ENCODE measurements at places on chromosomes 4 and X.

DNA sequence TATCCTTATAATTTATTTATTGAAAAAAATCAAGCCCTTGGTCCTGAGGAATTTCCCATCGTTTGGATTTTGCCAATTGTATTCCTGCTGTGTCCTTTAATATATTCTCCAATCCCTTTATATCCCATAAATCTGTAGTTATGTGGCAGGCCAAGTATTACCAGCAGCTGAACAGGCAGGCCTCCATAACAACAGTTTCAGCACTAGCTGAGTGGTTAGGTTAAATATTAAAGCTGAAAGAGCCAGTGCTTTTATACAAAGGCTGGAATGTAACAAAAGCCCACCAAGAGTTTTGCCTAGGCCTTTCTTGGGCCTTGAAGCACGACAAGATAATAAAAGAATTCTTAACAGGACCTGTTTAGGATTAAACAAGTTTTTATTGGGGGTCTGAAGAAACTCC is 366.6 kb upstream of the GALNT7 start:
- no peak for DNase-seq

GRCh38 chrX:3968749-3969148 is 255.3 kb upstream of the PRKX start:
- no peak for DNase-seq

GRCh38 chr4:139266583-139267257 is 13.3 kb downstream of the MGARP start:
- DNase-seq, result peak; percentile 84

DNA sequence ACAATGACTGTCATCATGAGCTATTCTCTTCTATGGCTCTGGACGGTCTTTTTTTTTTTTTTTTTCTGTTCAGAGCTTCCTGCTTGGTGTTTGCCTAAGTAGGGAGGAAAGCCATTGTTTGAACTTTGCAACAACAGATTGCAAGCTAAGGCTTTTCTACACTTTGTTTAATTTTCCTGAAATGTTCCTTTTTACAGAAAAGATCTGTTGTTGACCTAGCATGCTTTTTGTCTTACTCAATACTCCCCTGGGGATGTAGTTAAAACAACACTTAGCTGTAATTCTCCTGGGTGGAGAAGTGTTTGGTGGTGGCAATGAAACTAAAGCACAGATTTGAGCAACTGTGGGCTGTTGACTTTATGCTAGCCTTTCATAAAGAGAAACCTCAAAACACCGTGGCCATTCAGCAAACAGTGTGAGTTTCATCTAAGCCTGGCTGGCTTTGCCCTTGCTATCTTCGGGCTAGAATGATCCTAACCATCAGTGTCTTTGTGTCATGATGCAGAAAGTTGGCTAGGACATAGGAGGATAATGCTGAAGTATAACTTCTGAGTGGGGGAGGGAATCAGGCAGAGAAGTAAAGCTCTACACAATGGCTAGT is 110.5 kb downstream of the ANXA3 start:
- DNase-seq, result no peak

GRCh38 chrX:109871121-109871888 is 131.6 kb upstream of the TMEM164 start:
- no peak for DNase-seq

GRCh38 chrX:18935893-18936292 is 48.0 kb downstream of the PHKA2 start:
- no peak for DNase-seq

DNA sequence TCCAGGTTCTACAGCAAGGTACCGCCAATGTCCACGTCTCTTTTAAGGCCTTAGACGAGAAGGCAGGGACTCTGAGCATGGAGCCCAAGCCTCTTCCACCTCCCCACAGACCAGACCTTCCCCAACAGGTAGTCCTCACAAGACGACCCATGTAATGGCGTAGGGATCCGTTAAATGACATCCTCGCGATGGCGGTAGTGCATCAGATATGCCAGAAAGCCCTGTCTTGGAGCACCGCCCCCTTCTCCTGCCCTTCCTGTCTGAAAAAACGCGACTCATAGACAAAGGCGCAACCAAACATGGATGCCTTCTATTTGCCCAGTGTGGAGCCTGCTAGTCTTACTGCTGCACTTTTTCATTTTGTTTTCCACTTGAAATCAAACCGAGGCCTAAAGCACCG is 185.4 kb downstream of the OR13H1 start:
- DNase-seq, result no peak

DNA sequence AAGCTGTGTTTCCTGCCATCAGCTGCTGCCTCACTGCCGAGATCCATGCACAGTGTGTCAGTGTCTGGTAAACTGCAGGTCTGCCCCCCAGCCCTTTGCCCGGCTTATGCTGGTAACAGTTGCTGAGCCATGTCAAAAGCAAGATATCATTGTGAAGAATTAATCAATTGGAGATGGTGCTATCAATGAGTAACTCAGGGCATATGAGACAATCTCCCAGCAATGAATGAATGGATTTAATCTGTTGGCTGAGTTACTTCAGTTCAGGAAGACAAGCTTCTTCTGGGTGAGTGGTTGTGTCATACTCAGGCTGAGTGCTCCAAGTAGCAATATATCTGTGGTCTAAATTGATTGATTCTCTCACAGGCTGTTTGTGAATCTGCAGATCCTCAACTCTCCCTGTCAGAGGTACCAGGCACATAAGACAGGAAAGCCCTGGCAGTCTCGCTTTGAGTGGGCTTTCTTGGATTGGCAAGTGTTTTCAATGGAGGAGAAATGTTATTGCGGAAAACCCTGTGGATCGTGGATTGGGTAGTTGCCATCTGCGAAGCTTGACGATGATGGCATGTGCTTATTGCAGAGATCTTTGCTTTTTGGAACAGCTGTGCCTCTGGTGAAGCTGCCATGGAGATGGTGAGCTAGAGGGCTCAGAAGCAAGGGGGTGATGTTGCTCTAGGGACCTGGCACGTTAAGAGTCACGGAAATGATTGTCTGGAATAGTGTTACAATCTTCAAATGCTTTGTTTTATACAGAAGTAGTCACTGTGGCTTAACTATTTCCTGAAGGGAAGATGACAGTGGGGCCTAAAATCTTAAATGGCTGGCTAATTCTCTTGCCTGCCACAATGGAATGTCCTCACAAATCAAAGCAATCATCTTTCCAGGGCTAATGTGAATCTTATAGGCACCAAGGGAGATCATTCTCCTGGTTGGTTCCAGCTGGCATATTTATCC is 147.6 kb upstream of the TBC1D9 start:
- DNase-seq, result no peak

- no peak for DNase-seq
Observed at GRCh38 chr4:189293459-189293858, 647.2 kb upstream of the FRG1 start.

DNA sequence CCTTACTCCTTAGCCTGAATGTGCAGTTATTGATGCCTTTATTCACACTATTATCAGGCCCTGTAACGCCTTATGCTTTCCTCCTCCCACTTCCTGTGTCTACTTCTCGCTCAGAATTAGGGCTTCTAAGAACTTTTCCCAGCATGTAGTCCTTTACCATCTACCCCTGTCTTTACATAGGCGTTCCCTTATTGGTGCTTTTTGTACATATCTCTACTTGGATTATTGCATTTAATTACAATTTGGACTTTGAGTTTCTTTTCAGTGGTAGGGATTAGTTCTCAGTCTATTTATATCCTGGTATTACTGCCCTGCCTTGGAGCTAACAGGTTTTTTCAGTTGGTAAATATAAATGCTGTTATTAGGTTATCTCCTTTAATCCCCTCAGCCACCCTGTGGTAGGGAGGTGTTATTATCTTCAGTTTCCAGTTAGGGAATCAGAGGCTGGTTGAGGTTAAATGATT is 84.0 kb downstream of the RBPJ start:
- DNase-seq, result no peak

DNA sequence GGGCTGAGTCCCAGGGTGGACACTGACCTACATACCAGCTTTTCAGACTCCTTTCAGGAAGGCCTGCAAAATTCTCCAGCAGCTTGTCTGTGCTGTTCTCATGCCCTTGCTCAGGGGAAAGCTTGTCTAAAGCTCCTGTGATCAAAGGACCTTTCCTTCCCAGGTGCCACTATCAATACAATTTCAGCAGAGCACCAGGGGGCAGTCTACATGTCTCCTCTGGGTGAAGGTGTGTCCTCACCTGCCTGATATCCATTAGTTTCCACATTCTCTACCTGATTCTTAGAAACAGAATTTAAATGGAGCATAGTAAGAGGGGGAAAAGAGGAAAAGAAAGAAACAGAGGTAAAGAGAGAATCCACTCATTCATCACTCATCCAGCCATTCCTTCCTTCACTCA is 114.2 kb downstream of the PPARGC1A start:
- no peak for DNase-seq

GRCh38 chrX:68995780-68996551 is 167.1 kb downstream of the EFNB1 start:
- no peak for DNase-seq

GRCh38 chrX:129678614-129679195 is 23.9 kb upstream of the APLN start:
- DNase-seq, result peak; percentile 65

GRCh38 chr4:110959041-110959643 is 336.3 kb upstream of the PITX2 start:
- DNase-seq, result no peak

DNA sequence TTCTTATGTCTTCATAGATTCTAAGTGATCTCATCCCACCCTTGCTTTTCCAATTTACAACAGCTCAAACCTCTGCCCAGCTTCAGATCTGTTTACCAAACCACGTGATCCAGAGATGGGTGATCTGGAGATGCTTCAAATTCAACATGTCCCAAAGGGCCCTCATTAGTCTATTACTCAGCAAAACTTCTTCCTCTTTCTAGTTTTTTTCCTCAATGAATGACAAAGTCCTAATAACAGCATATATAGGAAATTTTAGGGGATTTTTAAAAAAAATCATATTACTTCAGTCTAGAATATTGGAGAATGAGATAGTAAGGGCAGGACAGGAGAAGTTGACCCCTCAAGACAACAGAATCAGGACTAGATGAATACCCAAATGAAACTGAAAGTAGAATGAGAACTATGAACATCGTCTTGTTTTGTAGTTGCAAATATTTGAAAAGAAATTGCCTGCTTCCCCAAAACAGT is 127.1 kb downstream of the CFAP299 start:
- DNase-seq, result no peak

- no peak for DNase-seq
Observed at GRCh38 chr4:172105918-172106317, 292.7 kb downstream of the GALNTL6 start.

DNA sequence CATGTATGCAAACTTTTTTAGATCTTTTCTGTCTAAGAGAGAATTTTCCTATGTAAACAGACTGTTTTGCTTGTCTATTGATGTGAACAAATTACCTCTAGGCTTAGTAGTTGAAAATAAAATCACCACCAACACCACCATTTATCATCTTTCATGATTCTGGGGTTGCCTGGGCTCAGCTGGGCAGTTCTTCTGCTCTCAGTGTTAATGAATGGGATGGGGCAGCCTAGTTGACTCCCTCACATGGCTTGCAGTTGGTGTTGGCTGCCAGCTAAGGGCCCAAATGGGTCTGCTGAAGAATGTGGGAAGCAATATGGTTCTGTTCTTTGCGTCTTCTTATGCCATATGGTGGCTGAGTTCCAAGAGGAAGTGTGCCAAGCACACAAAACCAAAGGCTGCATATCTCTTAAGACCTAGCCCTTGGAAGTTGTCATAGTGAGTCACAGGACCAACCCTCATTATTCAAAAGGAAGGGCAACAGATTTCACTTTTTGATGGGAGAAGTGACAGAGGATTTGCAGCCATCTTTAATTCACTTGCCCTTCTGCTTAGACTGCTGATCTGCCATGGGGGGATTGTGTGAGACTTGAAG is 17.9 kb downstream of the REELD1 start:
- DNase-seq, result no peak

GRCh38 chrX:39335513-39336235 is 534.4 kb downstream of the MID1IP1 start:
- no peak for DNase-seq

DNA sequence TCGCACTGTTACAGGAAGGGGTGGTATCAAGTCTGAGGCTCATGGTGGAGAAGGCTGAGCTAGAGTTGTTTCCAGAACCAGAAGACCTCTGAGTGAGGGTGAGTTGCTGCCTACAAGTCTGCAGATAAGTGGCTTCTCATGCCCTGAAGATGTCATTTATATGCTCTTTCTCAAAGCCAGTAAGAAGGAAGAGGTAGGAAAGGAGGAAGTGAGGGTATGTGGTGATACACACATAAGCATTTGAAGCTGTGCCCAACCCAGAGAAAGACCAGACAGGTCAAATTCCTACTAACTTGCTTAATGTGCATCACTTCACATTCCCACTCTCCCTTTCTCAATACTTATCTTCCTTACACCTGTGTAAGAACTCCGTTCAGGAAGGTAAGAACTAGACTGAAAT is at the start of gene PPBP:
Gene PPBP, minus strand, starts transcription at position 130 of the 400 bp plus-strand sequence. Its CDS starts 87 bp downstream, at position 43.
- no peak for DNase-seq

- DNase-seq, result no peak
Observed at GRCh38 chr4:155679343-155679742, 12.7 kb downstream of the GUCY1A1 start.

DNA sequence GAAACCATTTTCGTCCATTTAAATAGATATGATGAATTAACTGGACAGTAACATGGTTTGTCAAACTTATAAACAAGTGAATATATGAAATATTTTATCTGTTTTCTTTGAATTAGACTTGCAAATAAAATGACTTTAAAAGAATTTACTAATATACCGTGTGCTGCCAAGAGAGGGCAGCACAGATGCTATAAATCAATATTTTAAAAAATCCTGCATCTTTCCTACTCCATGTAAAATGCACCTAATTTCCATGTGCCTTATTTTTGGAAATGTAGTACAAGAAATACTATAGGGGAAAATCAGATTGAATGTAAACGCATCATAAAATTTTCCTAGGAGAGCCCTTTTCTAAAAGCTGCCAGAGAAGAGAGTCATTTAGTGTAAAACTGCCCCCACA is 62.2 kb downstream of the PRKX start:
- DNase-seq, result no peak

- DNase-seq, result no peak
Observed at GRCh38 chr4:136690360-136690759, 841.9 kb downstream of the PCDH18 start.

- no peak for DNase-seq
Observed at GRCh38 chr4:112938461-112939058, 110.9 kb upstream of the ANK2 start.

DNA sequence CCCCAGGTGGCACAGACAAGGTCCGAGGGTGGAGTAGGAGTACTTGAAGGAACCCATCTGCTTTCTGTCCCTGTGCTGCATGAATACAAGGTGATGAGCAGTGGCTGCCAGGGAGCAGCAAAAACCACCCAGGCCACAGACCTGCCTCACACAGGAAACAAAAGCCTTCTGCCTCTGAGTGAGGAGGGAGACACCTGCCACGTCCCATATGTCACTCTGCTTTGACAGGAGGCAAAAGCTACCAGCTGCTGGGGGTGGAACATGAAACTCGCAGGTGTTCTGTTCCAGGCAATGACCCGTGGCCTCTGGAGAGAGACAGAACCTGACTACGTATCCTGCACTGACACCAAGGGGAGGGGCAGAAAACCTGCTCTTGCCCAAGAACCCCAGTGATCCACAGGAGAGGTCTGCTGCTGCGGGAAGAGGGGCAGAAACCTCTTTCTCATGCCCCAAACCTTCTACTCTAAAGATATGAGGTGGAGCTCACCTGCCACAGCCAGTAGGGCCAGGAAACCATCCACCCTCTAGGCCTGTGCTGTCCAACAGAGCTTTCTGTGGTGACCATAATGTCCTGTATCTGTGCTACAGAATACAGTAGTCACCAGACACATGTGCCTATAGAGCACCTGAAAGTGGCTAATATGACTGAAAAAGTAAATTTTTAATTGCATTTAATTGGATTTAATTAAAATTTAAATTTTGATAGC is 172.9 kb downstream of the PRDM5 start:
- DNase-seq, result no peak
